NCI-H748 treated with DMSO at 0.1 percent for 48 hours (cell line): ENCODE measurements at places on chromosomes 7 and 10.

DNA sequence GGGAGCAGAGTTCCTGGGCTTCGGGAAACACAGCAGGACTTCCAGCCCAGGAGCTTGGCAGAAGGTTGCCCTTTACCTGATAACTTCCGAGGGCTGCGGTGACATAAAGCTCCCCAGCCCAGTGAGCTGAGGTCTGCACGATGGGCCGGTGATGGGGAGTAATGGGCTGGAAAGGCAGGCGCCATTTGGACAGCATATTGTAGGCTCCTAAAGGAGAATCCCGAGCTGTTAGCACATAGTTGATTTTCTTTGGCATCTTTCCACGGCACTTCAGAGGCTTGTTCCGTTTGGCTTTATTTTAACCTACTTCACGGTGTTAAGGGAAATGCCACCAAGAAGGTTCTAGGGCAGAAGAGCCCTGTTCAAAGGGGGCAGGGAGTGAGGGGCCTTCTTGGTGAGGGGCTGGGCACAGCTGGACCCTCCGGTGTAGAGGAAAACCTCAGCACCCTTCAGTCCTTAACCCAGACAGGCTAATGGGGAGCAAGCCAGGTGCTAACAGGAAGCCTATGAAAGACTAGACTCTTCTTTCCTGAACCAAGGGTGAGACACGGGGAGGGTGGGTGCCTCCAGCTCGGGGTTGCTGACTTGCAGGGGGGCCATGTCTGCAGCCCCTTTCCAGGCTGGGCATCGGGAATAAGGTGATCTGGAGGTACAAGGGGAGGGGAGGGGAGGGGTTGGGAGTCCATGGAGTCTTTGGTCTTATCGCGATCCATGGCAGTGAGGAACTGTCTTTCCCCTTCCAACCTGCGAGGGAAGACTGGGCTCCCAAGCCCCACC, 347.7 kb downstream of the GLRX3 start:
- no peak for DNase-seq

DNA sequence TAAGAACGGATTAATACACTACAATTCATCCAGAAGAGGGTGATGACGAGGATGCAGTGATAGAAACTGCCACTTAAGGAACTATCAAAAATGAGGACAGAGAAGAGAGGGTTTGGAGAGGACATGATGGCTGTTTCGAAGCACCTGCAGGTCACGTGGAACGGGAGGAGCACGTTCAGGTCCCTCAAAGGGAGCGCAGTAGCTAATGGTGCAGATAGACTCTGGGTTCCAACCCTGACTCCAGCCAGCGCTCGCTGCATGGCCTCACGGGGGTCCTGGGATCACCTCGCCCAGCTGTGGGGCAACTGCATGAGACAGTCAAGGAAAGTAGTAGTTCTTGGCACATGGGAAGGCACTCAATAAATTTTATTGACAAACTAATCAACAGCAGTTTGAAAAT, 208.6 kb upstream of the RNF32 start:
- no peak for DNase-seq

DNA sequence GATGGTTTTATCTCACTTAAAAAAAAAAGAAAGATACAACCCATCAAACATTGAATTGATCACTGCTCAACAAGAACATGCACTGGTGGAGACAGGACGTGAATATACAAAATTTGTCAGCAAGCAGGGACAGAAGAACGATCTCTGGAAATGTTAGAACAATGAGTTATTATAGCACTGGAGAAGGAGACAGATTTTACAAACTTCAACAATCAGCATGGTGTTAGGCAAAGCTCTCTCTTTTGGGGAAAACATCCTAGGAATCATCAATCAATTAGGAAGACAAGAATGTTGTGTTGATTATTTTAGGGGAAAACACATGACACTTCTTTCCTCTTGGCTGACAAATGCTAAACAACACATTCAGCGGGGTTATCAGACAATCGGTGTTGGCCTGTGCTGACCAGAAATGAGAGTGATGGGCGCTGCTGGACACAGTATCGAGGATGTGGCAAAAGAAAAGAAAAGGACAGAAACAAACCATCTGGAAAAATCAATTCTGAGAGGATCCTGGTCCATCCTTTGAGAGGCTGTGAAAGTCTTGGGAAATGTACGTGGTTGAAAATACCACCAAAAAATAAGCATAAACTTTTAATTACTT, 103.9 kb downstream of the RAPGEF5 start:
- DNase-seq = no peak

DNA sequence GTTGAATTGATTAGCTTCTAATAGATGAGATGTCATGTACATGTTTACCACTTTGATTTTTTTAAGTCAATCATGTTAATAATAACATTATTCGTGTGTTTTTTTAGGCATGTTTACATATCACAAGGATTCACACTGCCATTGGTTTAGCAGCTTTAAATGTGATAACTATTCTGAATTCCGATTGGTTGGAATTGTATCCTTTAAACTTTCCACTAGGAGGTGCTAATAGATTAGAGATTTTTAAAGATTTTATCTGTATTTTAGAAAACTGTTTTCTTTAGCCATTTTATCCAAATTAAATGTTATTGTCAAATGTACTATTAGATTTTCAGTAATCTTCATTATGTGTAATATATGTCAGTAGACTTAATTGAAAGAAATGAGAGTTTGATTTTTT, 83.2 kb downstream of the HECTD2 start:
- peak; percentile 0 for DNase-seq

DNA sequence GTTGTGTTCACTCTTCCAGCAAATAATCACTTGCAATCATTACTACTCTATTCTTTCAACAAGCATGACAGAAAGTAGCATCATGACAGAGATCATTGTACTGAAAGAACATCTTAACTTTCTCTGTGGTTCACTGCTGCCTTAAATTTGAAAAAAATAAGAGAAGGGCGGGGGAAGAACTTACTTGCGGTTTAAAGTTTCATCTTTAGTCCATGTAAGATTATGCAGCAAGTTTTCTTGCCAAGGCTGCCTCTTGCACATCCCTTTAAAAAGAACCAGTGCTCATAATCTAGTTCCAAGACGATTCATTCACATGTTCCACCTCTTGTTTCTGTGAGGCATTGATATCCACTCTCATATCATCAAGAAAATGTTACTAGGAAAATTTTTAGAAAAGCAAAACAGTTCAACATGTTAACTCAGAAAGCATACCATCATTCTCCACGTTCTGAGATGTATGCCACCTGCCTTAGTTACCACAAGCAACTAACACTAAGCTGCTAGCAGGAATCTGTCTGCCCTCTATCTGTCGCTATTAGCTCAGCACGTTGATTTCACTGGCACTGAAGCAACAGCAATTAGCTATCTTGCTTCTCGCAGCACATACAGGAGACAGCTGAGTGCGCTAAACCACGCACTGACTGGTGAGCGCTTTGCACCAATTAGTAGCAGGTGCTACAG, at the start of gene PCDH15:
Gene PCDH15, minus strand, starts transcription at position 491 of the 681 bp plus-strand sequence. CDS start 136,969 bp downstream, outside the sequence.
- peak; percentile 80 for DNase-seq

GRCh38 chr7:5494683-5495561, 71.3 kb upstream of the TNRC18 start:
- DNase-seq = peak; percentile 55

DNA sequence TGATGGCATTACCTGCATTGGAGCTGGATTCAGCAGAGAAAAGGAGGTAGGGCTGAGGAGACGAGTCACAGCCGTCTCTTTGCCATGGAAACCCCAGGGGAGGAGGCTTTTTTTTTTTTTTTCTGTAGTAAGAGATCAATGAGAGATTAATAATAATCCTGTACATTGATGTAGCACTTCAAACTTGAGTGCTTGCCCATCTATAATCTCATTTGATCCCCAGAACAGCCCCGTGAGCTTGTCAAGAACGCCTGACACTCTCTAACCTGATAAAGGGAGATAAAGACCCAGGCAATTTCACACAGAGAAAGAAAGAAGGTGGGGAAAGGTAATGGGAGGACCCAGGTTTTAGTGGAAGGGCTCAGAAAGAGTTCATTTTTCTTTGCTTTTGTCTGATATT, 195.2 kb upstream of the FOXK1 start:
- no peak for DNase-seq

- DNase-seq = no peak
Measured at GRCh38 chr7:132450188-132450587, 126.1 kb downstream of the PLXNA4 start.

- no peak for DNase-seq
Measured at GRCh38 chr7:25907731-25908130, 244.3 kb upstream of the NFE2L3 start.

DNA sequence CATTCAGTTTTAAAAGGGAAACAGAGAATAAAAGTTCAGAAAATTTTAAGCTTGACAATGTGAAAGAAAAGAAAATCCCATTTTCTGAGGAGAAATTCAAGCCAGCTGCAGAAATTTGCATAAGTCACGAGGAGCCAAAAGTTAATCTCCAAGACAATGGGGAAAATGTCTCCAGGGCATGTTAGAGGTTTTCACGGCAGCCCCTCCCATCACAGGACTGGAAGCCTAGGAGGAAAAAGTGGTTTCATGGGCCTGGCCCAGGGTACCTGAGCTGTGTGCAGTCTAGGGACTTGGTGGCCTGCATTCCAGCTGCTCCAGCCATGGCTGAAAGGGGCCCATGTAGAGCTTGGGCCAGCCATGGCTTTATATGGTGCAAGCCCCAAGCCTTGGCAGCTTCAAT, 59.6 kb upstream of the NXPH1 start:
- DNase-seq = no peak

DNA sequence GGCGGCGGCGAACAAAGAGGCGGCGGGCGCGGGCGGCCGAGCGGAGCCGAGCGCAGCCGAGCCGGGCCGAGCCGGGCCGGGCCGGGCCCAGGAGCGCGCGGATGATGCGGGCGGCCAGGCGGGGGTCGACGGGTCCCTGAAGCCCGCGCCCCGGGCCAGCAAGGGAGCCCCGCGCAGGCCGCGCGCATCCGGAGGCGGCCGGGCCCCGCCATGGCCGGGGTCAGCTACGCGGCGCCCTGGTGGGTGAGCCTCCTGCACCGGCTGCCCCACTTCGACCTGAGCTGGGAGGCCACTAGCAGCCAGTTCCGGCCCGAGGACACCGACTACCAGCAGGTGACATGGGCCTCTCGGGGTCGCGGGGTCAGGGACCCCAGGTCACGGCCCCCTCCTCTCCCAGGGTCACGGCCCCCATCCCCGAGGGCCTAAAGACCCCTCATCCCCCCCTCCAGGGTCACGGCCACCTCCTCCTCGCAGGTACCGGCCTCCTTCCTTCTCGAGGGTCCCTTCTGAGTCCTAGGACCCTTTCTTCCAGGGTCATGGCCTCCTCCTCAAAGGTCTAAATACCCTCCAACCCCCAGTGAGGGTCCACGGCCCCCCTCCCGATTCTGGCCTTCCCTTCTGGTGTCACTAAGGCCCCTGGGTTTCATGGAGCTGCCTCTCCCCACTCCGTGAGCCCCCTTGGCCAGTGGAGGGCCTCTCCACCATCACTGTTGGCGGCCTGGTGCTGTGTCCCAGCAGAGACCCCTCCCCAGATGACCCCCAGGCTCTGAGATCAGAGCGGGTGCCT, at the start of gene TTYH3:
Gene TTYH3, plus strand, starts transcription at position 41 of the 787 bp plus-strand sequence. Its CDS starts 170 bp downstream, at position 211.
- DNase-seq = no peak

GRCh38 chr7:63031838-63032436, 966.7 kb upstream of the ZNF722 start:
- DNase-seq = no peak

DNA sequence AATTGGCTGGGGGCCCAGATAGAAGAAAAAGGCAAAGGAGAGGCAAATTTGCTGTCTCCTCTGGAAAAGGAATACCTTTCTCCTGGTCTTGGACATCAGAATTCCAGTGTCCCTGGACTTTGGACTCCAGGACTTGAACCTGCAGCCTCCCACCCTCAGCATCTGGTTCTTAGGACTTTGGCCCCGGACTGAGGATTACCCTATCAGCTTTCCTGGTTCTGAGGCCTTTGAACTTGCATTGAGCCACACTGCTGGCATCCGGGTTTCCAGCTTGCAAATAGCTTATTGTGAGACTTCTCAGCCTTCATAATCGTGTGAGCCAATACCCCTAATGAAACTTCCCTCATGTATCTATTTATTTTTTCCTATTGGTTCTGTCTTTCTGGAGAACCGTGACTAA, 68.3 kb downstream of the DNAH11 start:
- no peak for DNase-seq

- no peak for DNase-seq
Measured at GRCh38 chr10:80462981-80463741, 9.1 kb downstream of the TSPAN14 start.

GRCh38 chr10:100628061-100628460, 92.3 kb downstream of the HIF1AN start:
- no peak for DNase-seq

DNA sequence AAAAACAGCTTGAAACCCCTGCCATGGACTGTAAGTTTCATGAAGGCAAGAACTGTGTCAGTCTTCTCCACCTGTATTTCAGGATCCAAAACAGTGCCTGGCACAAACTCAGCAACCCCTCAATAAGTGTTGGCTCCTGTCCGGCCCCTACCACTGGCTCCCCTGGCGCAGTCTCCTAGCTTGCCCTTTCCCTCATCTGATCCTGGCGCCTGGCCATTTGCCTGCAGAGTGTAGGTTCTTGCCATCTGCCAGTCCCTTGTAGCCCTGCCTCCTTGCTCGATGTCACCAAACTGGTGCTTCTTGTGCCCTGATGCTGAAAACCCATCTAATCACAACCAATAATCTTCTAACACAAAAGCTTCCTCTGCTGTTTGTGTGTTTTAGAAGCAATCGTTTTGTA, 60.4 kb downstream of the LGI1 start:
- no peak for DNase-seq

GRCh38 chr10:67539312-67539711, 156.7 kb downstream of the CTNNA3 start:
- no peak for DNase-seq

- no peak for DNase-seq
Measured at GRCh38 chr10:113187063-113187777, 237.2 kb downstream of the TCF7L2 start.

DNA sequence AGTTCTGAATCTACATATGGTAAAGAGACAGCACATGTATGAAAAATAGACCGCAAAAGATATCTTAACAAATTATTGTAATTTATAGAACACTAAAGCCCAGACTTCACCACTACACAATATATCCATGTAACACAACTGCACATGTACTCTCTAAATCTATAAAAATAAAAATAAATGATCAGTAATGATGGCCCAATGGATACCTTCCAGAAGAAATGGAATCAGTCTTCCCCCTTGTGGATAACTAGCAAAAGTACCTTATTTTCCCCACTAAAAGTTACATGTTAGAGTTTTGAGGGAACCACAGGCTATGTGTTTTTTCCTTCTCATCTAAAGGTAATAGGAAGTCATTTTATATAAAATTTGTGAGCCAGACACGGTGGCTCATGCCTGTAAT, 25.7 kb downstream of the C7orf25 start:
- no peak for DNase-seq

DNA sequence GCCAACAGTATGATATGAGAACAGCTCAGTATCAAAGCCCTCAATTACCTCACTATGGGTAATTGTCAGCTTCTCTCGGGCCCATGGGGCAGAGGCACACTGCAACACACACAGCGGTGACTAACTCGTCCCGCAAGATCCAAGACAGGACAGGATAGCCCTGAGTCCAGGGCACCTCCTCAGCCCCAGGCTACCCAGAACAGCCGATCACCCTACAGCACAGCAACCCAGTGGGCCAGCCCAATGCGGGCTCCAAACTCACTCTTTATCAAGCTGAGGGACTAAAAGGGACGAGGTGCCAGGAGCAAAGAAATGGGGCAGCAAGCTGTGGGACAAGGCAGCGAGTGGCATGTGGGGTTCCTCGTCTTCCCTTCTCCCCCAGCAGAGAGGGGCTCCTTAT, 765.1 kb downstream of the GRID1 start:
- DNase-seq = no peak
